ENCODE measurements at places on chromosomes 2 and 18.

- no peak for DNase-seq
Measured at GRCh38 chr2:139457873-139458272, 677.7 kb upstream of the NXPH2 start.

DNA sequence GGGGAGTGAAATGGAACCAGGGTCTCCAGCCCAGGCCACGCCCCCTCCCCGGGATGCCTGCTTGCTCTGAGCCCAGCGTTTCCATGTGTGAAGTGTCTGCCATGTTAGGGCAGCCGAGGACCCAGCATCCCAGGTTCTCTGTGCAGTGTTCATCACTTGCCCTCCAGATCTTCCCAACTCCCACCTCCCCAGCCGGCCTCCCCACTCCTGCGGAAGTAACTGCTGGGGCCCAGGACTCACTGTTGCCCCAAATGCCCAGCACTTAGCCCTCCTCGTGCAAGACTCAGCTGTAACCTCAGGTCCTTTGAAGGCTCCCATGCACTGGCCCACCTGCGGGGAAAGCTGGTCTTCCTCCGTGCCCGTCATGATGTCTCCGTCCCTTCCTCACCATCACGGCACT lies 9.7 kb upstream of the PXDN start:
- no peak for DNase-seq

GRCh38 chr2:163617517-163617916 lies 118.3 kb downstream of the FIGN start:
- DNase-seq, result no peak

DNA sequence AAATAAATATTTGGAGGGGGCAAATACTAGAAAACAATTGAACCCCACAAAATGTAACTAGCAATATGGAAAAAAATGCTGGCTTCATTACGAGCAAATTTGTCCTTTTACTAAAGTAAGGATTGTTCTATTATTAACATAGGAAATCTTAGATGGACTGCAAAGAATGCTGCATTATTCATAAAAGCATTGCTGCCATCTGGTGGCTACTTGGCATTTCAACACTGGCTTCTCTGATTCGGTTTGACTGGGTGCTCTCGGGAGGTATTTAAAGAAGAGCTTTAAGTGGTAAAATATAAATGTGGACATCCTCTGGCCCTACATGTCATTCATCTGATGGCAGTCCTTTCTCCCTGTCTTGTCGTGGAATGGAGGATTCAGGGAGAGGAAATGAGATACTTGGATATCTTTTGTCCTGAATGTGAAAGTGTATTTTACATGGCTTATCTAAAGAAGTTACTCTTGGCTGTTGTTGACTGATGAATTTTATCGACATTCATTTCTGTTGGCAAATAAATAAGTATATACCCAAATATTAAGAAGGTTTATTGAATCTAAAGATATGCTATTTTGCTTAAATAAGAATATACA lies 130.2 kb downstream of the ARHGAP15 start:
- peak; percentile 76 for DNase-seq

DNA sequence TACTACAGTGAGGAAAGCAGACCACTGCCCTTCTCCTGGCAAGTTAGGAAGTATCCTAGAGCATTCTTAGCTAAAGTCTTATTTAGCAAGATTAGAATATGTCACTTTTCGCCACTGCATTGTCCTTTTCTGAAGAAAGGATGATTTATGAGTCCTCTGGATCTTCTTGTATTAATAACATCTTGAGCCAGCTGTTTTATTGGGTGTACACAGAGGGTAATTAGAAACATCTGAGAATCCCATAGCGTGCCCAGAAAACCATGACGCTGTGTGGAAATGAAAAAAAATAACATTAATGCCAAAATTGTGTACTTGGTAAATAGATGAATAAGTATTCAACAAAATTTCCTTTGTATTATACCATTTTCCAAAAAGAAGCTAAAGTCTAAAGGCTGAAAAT lies 198.7 kb downstream of the LTBP1 start:
- no peak for DNase-seq

- DNase-seq, result no peak
Measured at GRCh38 chr18:6543330-6543908, 128.7 kb upstream of the L3MBTL4 start.

DNA sequence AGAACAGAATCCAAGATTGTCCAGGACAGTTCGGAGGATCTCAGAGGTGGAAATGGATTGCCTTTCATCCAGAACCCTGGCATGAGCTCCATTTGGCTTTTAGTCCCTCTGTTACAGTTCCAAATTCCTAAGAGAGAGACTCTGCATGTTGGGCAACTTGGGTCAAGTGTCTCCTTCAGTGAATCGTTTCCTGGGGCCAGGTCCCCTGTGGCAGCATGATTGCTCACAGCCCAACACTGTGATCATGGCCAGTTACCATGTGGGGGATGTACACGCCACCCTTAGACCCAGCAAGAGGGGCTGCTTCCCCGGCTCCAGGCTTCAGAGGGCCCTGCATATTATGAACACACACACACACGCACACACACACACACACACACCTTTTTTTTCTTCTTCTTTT lies 118.6 kb upstream of the GLI2 start:
- DNase-seq, result no peak

GRCh38 chr18:61883547-61883946 lies 9.3 kb downstream of the RNF152 start:
- no peak for DNase-seq

DNA sequence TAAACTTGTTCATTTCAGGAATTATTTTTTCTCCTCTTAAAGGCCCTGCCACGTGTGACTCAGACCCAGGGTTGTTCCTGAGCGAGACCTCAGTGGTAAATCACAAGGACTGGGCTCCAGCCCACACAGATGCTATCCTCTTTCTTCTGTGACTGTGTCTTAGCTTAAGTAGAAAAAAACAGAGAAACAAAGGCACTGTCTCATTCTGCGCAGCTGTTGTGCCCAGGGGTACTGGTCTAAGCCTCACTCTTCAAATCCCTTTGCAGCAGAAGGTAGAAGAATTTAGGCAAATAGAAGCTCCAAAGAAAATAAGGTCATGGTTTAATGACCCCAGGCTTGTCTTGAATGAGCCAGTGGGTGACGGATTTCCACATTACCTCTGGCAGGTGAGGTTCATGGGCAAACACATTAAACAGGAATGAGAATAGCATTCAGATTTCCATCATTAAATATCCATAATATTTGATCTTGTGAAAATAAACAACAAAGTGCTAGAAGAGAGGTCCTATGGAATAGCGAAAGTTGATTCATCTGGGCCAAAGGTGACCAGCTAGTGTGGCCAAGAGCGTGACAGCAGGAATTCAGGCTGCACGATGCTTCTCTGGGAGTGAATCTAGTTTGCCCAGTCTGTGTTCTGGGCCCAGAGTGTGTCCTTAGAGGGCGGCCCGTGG lies 63.3 kb downstream of the LIPG start:
- DNase-seq, result no peak

- no peak for DNase-seq
Measured at GRCh38 chr18:58896734-58897508, 32.2 kb downstream of the ZNF532 start.

- no peak for DNase-seq
Measured at GRCh38 chr18:51437280-51438271, 240.1 kb upstream of the MEX3C start.

DNA sequence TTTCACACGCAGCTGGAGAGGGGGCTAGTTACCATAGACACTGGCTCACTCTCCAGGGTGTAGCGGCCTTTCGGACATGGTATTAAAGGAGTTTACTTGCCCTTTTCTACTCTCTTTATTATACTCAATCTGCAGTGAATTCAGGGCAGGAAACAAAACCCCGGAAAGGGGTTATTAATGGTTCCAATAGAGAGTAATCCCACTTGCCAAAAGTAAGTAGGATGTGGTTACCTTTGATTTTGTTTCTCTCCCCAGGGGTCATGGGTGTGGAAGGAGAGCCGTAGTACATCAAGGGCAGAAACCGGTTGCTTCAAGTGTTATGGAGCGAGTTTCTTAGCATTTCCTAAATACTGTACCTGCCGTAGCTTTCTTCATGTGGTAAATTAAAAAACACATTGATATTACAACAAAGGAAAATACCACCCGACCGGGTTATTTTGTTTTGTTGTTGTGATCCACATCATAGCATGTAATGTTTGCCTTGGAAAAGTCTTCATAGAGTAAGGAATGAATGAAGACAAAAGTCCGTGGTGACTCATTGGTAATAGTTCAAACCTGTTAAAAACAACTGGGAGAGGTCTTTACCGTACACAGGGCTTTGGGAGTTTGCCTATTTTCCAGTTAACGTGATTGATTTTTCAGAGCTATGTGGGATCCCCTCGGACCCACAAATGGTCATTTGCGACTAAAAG lies 71.5 kb downstream of the SLC4A3 start:
- DNase-seq, result no peak

DNA sequence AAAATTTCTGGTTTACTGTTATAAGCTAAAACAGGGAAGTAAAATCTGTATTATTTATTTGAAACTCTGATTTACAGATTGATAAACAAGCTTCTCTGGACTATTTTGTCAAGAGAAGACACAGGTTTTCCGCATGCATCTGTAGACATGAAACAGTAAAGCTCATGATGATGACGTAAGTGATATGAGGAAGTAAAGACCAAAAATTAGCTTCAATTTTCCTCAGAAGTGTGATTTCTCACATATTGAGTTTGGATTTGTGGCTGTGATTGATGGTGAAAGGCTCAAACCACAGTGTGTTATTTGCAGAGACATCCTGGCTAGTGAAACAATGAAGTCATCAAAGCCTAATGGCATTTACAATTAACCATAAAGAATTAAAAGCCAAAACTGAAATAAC lies 12.6 kb upstream of the LONRF2 start:
- no peak for DNase-seq

DNA sequence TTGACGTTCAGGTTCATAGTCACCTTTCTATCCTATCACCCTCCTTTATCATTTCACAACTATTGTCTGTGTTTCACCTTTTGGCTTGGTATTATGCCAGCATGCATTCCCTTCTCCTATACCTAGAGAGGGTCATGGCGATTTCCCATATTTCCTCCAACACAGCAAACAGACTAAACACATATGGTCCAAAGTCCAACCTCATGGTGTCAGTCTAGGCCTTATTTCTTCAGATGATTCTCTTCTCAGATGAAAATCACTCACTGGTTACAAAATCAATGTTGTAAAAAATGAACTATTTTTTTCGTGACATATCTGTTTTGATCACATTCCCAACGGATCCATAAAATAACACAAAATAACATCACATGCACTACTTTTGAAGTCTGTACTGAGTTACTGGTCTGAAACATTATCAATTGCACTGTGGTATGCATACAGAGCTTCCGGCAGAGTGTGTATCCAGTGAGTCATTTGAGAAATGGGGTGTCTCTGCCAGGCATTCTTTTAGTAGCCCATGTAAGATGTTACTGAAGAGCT lies 204.8 kb upstream of the GALNT5 start:
- no peak for DNase-seq

DNA sequence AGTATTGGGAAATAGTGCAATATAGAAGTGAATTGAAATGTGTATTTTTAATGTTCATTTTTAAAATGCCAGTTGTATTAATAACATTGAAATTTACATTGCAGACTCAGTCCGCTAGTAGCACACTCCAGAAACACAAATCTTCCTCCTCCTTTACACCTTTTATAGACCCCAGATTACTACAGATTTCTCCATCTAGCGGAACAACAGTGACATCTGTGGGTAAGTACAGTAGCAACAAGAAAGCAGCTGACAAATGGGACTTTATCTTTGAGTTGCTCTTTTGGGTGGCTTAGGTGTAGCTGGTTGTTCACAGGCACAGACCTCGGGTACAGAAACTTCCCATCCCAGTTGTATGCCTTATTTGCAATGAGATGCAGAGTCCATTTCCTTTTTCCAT lies 118.2 kb upstream of the IL1R2 start:
- DNase-seq, result no peak

DNA sequence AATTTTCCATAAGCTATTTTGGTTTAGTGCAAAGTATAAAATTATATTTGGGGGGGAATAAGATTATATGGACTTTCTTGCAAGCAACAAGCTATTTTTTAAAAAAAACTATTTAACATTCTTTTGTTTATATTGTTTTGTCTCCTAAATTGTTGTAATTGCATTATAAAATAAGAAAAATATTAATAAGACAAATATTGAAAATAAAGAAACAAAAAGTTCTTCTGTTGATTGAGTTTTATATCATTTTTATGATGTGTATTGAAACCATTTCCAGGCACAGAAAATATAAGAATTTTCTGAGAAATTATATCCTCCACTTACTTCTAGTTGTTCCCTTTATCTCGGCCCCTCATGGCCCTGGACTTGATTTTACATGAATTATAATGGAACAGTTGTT lies 3.7 kb downstream of the CCL20 start:
- DNase-seq, result no peak

DNA sequence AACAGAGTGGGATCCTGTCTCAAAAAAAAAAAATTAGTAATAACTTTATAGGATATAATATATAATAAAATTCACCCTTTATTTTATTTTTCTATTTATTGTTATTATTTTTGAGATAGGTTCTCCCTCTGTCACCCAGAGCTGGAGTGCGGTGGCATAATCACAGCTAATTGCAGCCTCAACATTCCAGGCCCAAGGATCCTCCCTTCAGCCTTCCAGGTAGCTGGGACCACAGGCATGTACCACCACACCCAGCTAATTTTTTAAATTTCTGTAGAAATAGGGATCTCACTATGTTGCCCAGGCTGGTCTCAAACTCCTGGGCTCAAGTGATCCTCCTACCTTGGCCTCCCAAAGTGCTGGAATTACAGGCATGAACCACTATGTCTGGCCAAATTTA lies 958 bp downstream of the C2orf92 start:
- DNase-seq, result no peak

GRCh38 chr2:8382485-8382884 lies 299.4 kb upstream of the ID2 start:
- no peak for DNase-seq

GRCh38 chr2:36492216-36492945 lies 105.6 kb downstream of the FEZ2 start:
- no peak for DNase-seq

GRCh38 chr2:19855542-19856431 lies 46.0 kb downstream of the TTC32 start:
- DNase-seq, result no peak

DNA sequence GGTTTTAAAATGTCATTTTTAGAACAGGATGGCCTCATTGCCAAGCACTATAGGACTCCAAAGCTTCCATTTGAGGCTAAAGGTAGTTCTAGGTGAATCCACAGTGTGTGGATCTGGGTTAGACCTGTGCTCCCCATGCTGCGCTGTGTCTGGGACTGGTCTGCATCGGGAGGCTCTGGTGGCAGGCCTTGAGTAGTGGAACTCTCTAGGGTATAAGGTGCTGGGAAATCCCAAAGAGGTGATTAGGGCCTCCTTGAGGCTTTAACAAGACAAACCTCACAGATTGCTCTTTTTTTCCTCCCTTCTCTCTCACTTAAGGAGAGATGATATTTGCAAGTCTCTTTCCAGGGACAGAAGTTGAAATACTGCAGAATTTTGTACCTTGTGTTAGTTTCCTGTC lies 9.3 kb downstream of the SEC11C start:
- no peak for DNase-seq

GRCh38 chr18:11304928-11305327 lies 155.6 kb upstream of the PIEZO2 start:
- no peak for DNase-seq

GRCh38 chr18:55768255-55768654 lies 180.3 kb upstream of the TCF4 start:
- no peak for DNase-seq
